CD4-positive, alpha-beta T cell treated with Interleukin-6 for 4 hours (primary cell): ENCODE measurements at places on chromosomes 12 and 14.
A peak's percentile ranks its signal among the peaks of the same experiment; 100 is the strongest.

DNA sequence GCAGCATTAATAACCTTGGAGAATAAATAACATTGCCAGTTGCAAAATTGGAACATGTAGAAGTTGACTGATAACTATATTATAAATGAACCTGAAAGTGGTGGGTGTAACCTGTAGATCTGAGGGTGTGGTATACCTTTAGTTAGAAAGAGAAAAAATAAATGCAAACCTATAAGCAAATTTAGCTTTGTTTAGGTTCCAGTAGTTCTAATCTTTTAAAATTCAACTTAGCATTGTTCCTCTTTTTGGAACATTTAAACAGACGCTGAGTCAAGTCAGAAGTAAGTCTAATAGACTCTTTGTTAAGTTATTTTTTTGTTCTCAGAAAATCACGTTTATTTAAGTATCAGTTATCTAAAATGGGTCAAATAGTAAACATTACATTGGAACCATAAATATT, 120.0 kb downstream of the DNAI7 start:
- DNase-seq: no peak

DNA sequence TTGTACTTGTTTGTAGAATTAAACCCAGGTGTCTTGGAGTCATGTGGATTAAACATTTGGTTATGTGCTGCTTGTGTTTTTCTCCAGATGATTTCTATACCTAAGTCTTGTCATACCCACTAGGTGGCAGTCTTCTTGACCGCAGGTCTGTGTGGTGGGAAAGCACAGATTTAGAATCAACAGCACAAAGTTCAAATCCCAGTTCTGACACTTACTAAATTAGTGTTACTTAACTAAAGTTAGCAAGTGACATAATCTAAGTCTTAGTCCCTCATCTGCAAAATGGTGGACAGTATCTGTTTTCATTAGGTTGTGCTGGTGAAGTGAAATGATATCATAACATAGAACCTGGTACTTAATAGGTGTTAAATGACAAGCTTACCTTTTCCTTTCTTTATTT, 151.0 kb upstream of the ARHGAP5 start:
- DNase-seq: peak; percentile 24

DNA sequence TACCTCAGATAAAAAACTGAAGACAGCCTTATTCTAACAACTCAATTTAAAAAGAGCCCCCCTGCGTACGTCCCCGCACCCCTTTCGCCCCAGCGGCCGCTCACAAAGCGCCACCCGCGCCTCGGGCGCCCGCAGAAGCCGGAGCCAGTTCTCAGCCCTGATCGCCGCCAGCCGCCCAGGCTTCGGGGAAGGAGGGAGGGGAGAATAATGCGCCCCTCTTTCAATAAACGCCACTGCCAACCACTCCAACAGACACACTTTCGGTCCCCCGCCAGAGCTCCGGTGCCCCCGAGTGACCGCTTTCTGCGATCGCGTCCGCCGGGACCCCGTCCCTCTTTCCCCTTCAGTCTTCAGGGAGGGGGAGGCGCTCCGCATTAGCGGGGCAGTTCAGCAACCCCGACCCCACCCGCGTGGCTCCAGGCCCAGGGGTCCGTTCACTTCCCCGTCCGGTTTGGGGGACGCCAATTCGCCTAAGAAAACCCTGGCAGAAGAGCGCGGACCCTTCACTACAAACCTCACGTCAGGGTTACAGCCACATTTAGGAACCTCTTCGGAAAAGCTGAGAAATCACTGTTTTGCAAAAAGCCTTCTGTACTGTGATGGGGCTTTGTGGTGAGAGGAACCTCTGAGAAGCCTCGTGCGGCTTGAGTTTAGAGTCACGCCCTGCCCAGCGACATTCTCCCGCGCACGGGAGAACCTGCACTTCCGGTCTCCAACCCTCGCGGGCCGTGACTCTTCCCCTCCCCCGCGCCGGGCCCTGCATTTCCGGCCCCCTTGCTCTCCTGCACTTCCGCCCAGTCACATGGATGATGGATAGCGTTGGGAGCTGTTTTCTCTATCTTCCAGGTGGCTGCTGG, 18.7 kb downstream of the FOXG1 start:
- no peak for DNase-seq

GRCh38 chr12:3419558-3419957, 71.4 kb upstream of the PRMT8 start:
- no peak for DNase-seq

- no peak for DNase-seq
Measured at GRCh38 chr12:2640709-2641108, 154.1 kb upstream of the FKBP4 start.

DNA sequence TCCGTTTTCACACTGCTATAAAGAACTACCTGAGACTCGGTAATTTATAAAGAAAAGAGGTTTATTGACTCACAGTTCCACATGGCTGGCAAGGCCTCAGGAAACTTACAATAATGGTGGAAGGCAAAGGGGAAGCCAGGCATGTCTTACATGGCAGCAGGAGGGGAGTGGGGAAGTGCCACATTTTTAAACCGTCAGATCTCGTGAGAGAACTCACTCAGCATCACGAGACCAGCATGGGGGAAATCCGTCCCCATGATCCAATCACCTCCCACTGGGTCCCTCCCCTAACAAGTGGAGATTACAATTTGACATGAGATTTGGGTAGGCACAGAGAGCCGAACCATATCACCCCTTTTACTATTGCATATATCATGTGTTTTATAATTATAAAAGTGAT, 2.0 kb upstream of the PIGH start:
- DNase-seq: no peak

DNA sequence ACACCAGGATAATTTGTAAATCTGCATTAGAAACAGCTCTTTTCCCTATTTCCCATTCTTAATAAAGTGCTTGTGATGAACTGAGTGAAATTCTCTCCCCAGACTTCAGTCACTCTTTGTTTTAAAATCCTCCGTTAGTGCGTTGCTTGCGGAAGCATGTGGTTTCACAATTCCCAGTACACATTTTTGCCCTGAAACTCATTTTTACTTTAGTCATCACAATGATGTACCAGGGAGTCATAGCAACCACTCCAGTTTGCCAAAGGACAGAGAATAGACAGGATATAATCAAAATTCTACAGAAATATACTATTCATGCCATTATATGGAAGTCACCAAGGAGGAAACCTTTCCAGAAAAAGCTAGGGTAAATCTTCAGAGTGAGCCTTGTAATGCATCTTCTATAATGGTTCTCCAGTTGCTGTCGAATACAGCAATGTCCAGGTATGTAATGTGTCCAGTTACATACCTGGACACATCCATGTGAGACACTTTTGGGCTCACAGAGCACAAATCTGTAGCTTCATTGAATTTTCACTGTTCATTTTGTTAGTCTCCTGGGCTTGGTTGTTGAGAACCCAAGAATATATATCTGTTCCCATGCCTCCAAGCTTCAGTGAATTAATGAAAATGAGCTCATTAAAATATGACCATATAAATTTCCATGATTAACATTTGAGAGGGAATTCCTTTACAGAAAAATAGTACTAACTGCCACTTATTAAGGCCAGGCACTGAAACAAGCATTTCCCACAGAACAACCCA, 57.8 kb downstream of the GPR135 start:
- no peak for DNase-seq

DNA sequence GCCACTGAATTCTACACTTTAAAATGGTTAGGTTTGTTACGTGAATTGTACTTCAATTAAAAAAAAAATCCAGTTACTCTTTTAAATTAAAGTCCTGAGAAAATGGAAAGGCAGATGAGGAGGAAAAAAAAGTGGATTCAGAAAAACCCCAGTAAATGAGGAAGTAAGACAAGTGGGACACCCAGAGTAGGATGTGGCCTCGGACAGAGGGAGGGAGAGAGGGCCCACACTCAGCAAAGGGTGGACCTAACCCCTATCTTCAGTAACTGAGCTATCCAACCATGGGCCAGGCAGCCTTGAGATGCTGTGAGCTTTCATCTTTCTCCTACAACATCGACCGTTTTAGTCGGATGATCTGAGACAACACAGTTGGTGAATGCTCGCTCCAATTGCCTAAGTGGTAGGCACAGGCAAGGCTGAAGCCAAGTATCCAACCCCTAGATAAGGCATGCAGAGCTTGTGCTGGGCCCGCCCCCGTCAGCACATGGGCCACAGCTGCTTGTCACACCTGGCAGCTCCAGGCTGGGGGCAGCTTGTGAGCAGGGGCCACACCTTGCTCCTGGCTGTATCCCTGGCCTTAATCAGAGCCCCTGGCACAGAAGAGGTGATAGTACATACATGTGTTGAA, 142.1 kb downstream of the TTC7B start:
- DNase-seq: no peak

DNA sequence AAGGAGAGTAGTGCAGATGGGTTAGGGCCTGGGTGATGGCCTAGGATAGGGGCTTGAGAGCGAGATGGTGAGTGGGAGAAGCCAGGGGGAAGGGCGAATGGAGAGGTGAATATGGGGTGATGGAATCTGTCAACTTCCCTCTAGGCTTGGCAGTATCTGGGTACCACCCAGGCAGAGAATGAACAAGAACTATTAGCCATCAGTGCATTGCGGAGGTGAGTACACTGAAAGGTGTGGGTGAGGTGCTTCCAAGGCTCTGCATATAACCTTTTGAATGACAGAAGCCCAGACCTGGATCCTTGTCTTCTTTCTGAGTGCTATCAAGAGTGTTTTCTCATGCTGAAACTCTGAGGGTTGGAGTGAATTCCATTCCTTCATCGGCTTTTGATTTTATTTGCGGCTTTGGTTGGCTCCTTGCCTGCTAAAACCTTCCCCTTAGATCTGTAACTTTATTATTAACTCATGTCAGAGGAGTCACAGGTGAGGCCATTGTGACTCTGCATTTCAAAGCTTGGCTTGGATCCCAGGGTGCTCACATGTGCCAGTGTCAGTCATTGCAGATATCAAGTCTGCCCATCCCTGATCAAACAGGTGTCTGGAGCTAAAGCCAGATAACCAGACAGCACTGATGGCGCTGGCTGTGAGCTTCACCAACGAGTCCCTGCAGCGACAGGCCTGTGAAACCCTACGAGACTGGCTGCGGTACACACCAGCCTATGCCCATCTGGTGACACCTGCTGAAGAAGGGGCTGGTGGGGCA, 18.6 kb downstream of the PEX5 start:
- DNase-seq: no peak

DNA sequence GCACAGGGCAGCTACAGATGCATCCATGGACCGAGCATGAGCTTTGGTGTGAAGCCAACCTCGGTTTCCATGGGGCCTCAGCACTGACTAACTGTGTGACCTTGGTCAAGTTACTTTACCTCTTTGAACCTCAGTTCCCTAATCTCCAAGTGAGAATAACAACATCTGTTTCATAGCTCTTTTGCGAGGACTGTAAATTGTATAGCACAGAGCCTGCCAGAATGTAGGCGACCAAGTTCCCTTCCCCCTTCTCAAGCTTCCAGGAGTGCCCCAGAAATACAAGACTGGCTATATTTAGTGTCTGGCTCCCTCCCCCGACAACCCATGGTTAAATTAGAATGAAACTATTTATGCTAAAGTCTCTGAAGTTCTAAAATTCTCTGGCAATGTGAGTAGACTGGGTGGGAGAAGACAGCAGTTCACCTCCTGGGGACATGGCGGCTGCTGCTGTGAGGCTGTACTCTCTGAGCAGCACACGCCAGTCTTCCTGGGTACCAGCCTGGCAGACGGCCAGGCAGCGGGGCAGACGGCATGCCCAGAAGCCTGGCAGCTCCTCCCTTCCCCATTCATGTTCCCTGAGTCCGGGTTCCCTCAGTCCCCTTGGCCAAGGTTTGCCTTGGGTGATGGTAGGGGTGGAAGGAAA, 22.0 kb upstream of the TMED10 start:
- DNase-seq: no peak

DNA sequence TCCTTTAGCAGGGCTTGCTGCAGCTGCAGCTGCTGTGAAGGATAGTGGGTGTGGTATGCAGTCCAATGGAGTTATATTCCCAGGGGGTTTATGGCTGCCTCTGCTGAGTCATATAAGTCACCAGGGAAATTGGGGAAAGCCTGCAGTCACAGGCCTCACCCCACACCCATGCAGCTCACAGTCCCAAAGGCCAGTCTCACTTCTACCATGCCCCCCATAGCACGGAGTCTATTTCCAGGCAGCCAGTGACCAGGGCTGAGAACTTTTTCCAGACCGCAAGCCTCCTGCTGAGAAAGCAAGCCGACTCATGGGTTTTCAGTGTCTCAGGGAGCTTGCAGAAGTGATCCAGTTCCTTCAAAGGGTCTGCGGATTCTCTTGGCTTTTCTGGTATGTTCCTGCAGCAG, 322.4 kb upstream of the CLEC14A start:
- DNase-seq: no peak

GRCh38 chr14:104827177-104828055, 26.5 kb downstream of the ZBTB42 start:
- peak; percentile 60 for DNase-seq

DNA sequence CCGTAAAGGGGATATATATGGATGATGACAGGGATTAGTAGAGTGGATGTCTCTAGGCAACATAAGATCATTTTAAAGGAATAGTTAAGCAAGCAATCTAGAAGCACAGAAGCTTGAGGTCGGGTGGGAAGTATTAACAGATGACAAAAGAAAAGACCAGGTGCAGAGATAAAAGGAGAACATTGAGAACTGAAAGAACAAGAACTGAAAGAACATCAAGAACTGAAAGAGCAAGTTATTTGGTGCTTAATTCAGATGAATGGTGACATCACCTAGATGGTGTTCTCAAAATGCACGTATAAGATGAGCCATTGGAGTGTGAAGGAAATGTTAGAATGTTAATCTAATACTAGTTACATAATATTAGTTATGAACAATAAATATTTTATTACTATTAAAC, 224.0 kb upstream of the PDE3A start:
- no peak for DNase-seq

DNA sequence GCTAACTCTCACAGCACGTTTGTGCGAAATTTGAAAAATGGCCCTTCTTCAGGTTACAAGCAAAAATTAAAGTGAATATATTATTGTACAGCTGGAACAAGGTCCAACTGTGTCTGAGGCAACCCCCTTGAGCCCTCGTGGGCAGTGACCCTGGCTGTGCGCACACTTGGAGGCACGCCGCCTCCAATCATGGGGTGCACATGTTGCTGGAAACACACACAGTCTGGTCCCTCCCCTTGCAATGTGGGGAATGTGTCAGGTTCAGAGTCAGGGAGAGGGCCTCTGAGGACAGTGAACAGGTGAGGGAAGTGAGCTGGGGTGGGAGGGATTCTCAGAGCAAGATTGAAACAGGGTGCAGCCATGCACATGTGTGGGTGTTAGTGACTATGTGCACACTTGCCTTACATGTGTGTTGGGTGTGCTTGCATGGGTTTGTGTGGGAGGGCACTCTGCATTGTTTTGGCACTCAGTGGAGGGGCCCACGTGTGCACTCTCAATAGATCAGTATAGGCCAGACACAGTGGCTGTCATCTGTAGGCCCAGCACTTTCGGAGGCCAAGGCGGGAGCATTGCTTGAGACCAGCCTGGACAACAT, 9.6 kb downstream of the TSPAN9 start:
- DNase-seq: no peak

GRCh38 chr12:12350868-12351463, 924 bp upstream of the MANSC1 start:
- DNase-seq: no peak

DNA sequence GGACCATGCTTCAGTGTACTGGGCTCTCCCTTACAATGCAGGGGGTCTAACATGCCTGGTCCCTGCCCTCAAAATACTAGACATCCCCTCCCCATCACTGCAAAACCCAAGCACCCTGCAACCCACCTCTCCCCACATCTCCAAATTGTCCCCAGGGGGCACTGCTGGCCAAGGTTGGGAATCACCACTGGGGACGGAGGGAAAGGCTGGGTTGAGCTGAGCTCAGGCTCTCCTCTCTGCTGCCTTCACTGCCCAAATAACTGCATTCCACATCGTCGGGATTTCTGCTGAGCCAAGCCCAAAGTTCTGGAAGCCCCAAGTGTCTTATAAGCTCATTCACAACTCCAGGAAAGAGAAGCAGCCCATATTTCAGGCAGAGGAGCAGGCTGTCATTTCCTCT, 69.6 kb downstream of the NT5DC3 start:
- peak; percentile 7 for DNase-seq
